Stimulated activated CD4-positive, alpha-beta T cell treated with anti-CD3 and anti-CD28 coated beads, TNF-alpha, amount 100 ng/mL, for 1 hour (primary cell): ENCODE measurements at places on chromosomes 1 and 21.

DNA sequence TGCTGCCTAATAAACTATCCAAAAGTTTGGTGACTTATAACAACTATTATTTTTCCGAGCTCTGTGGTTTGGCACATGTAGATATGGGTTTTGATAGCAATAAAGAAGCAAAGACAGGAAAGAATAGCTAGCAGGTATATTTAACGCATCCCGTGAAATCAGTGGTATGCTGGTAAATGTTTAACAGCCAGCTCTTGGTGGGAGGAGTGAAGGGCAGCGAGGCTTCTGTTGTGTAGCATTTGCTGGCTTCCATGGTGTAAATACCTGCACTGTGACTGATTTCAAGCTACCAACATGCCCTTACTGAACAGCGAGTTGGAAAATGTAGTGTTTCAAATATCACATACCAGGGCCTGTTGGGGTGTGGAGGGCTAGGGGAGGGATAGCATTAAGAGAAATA is 291.0 kb downstream of the PRDM2 start:
- no peak for DNase-seq

DNA sequence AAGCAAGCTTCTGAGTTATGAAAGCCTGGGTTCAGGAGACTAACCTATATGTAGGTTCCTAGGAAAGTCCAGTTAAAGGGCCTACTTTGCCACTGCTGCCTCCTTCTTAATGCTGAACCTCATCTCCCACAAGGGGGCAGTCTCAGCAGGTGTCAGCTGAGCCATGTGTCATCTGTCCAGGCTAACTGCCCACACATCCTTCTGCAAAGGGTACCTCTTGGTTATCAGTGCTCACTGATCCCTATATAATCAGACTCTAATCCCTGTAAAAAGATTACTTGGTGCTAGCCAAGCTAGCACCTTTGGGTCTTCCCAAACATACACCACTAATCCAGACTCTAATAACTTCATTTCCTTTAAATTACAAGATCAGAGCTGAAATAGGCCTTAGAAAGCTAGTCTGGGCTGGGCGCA is 9.0 kb downstream of the PRDX1 start:
- peak; percentile 10 for DNase-seq

- no peak for DNase-seq
These were observed 137.5 kb downstream of the TGFB2 start for GRCh38 chr1:218482683-218483082.

DNA sequence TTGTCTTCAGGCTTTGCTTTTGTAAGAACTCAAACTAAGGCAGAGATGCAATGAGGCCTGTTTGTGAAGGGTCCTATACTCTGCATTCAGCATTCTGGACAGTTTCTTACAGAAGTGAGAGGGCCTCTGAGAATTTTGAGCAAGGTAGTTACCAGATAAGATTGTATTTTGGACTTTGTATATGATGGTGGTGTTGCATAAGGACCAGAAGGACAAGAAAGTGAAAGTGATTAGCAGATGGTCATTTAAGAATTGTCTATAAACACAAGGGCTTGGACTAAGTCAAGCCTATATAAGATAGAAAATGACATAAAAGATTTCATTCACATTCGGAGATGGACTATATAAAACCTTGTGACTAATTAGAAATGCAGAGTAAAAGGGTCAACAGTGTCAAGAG is 537.0 kb downstream of the PTBP2 start:
- no peak for DNase-seq

DNA sequence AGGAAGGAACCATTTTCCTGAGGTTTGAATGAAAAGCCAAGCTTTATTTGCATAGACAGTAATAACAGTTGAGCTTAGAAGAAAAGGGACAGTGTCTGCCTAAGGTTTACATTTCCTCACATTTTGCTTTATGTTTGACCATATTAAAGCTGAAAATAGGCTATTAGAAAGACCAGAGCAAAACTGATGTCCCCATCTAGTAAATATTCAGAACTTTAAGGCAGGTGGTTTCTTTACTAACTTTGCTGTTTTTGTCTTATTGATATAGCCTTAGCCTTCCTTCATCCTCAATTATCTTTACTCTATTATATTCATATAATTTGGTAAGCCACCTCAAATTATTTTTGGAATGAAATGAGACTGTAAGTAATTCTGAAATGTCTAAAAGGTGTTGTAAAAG is 53.6 kb upstream of the LAPTM5 start:
- no peak for DNase-seq

- DNase-seq = no peak
These were observed 5.9 kb downstream of the NRIP1 start for GRCh38 chr21:15058854-15059263.

DNA sequence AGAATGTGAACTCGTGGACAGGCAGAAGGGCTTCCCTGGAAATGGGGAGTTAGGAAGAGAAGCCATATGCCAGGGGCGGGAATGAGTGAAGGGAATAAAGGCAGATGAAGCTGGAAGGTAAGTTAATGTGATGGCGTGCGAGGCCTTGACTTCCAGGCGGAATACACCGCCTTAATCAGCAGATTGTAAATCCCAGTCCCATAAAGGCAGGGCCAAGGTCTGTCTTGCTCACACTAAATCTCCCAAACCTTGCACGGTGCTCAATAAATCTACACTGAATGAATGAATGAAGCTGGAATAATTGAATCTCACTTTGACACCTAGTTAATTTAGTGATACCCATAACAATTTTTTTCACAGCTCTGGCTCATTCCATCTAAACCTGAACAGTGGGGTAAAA is 16.8 kb upstream of the PRDM2 start:
- no peak for DNase-seq

DNA sequence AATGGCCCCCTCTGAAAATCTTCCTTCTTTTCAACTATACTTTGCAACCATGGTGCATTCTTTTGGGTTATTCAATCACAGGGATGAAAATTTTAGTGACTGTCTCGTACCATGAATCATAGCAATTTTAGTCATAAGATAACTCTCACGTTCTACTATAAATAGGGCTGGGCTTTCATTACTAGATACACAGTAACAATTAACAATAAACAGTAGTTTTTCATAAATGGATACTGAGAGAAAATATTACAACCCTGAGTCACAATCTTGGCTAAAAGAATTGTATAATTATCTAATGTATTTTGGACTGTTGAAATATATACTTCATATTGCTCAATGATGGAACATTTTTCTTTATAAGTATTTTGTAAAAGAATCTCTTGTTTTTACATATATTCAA is 96.1 kb downstream of the TEX35 start:
- DNase-seq = no peak

DNA sequence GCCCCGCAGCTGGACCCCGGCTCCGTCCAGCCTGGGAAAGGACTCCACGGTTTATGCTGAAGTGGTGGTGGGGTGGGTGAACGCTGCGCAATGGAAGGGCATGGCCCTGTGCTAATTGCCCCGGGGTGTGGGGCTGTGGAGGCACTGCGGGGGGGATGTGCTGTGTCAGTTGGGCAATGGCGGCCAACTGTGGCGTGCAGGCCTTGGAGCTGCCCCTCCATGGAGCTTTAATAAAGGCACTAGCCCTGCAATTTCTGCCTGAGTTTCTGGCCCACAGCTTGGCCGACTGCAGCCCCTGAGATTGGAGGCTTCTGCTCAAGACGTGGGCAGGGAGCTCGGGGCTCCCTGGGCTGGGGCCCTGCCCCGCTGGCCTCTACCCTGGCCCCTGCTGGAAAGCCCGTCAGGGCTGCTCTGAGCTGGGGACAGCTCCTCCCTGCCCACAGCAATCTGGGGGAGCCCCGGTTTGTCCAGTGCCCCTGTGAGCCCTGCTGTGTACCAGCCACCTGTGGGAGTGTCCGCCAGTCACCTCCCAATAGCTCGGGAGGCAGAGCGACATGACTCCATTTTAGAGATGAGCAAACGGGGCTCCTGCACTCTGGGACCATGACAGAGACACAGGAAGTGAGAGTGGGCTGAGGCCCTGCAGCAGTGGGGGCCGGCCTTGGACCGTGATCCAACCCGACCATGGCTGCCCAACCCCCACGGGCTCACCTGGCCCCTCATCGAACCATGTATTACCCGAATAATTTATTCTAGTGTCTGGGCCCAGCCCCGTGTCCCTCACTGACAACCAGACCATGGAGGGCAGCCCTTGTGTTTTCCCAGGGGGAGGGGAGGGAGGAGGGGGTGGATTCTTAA is 8.7 kb upstream of the TNFRSF14 start:
- no peak for DNase-seq

- no peak for DNase-seq
These were observed 50.7 kb downstream of the ARHGEF16 start for GRCh38 chr1:3505161-3505560.

DNA sequence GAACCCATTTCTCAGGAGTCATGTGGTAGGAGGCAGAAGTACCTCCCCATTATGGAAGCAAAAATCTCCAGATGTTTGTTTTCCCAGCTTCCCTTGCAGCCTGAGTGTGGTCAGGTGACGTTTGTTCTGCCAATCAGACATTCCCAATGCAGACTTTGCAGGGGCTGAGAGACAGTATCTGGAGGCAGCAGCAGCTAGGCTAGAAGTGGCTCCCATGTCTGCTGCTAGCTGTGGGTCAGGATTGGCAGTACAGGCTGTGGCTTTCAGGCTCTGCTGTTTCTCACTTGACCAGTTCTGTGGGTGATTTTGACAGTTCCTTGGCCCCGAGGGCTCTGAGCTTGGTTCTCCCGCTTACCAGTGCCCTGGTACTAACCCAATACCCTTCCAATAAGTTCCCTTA is 58.6 kb upstream of the NBPF3 start:
- no peak for DNase-seq

GRCh38 chr21:44609193-44609592 is 2.7 kb upstream of the KRTAP10-8 start:
- DNase-seq = no peak

DNA sequence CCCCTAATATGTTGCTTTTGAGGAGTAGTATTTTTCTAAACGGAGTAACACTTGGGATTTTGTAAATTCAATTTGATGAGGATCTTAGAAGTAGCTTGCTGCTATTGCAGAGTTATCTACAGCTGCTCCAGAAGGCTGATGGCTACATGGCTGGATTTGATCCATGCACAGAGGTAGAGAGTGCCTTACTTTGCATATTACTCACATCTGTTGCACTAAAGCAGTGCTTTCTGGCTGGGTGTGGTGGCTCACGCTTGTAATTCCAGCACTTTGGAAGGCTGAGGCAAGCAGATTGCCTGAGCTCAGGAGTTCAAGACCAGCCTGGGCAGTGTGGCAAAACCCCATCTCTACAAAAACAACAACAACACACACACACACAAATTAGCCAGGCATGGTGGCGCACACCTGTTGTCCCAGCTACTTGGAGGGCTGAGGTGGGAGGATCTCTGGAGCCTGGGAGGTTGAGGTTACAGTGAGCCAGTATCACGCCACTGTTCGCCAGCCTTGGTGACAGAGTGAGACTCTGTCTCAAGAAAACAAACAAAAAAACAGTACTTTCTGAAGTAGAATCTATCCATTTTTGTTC is 24.6 kb downstream of the RALGPS2 start:
- no peak for DNase-seq

DNA sequence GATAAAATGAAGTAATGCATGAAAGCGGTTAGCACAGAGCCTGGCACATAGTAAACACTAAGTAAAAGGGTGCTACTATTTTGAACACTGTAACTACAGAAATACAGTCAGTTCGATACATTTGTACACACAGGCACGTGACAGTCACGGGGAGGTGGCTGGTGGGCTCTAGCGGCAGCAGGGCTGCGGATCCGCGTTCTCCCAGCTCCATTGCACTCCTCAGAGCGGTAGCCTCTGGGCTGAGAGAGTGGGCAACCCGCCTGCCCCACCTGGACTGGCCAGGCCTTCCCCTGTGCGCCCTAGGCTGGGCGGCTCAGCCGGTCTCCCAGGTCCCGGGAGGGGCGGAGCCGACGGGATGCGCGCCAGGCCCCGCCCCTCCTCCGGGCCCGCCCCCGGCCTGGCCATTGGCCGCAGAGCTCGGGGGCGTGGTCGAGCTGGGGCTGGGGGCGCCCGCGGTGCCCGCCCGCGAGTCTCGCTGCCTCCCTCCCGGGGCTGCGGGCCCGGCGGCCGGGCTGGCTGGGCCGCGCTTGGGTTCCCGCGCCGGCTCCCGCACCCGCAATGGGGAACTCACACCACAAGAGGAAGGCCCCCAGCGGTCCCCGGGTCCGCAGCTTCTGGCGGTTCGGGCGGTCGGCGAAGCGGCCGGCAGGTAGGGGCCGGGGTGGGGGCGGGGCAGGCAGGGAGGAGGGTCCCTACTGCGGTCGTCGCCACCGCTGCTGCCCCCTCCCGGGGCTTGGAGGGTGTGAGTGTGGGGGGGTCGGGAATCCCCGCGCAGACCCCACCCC is 51.2 kb upstream of the SYNC start:
- peak; percentile 46 for DNase-seq

GRCh38 chr21:14844001-14844400 is 220.8 kb downstream of the NRIP1 start:
- no peak for DNase-seq

DNA sequence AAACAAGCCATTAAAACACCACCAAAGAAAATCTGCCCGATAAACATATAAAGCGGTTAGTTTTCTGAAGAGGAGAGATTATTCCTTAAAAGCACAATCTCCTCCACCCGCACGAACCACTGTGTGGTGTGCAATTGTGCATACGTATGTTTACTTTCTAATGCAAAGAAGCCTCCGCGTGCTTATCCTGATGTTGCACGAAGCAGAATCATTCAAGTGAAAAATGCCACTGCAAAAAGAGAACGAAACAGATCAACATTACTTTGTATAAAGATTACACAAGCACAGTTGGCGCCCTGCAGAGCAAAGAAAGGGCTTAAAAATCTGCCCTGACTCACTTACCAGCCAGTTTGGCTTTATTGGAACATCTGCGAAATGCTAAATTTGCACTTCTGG is 166.8 kb downstream of the ZNF281 start:
- no peak for DNase-seq

DNA sequence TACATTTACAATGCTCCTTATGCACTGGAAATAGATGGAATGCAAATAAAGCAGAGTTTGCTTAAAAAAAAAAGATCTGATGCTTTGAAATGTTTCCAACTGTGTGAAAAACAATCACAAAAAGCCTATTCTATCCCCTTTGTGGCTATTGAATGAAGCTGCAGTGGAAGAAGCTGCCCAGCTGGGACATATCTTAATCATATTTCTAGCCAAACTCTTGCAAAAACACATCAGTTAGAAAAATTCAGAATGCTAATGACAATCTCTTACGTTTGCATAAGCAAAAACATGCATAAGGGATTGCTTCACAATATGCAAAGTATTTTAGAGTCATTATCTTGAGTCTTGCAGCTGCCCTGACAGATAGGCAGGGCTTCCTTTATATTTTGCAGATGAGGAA is 526.4 kb upstream of the USP24 start:
- DNase-seq = no peak

DNA sequence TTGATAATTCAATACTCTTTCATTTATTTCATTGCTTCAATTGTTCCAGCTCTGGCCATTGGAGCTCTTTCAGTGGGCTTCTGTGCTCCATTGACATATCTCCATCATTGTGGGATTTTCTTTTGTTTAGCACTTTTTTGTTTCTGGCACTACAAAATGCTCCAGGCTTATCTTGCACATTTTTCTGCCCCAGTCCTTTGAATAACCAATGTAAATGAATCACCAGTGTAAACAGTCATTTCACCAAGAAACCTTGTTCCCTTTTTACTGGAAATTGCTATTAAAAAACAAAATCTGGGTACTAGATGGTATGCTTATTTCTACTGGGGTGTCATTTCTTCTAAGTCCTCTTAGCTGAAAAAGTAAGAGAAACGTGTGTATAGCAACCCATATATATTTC is 173.0 kb upstream of the LYPLAL1 start:
- DNase-seq = no peak

GRCh38 chr1:240056350-240056749 is 35.3 kb upstream of the FMN2 start:
- DNase-seq = no peak

GRCh38 chr1:243477731-243478290 is 222.0 kb downstream of the SDCCAG8 start:
- DNase-seq = no peak
